Naive B cell (primary cell): ENCODE measurements at places on chromosomes 12 and 14.

DNA sequence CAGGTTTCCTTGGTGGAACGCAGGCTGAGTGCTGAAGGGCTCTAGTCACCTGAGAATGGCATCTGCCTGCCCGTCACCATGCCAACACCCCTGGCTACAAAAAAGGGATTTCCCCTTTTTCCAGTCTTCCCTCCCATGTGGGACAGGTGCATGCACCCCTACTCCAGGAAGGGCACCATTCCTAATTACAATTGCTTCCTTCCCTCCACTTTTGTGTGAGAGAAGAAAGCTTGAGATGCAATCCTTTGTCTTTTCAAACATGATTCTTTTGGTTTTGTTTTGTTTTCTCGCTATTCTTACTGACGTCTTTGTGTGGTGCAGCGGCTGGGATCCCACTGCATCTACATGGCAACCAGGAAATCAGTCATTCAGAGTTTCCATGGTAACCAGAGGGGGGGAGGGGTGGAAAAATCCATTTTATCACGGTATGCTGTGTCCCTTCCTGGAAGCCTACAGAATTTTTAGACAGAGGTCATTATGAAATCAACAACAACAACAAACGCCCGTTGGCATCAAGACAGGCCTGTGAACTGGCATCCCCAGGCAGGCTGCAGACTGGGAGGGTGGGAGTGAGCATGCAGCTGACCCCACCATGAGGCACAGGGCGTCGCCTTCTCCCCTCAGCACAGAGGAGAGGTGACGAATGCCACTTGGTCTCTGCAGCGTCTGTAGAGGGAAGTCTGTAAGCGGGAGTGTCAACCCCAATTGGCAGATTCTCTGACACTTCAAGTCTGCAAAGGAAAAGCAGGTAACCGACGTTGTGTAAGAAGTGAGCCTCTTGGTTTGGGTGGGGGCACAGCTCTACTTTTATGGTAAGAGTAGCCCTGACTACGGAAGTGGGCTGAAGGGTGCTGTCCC lies 13.6 kb upstream of the GNG2 start:
- peak; percentile 93 for DNase-seq

- no peak for DNase-seq
These were observed 92.9 kb upstream of the NEDD1 start for GRCh38 chr12:96814200-96814599.

DNA sequence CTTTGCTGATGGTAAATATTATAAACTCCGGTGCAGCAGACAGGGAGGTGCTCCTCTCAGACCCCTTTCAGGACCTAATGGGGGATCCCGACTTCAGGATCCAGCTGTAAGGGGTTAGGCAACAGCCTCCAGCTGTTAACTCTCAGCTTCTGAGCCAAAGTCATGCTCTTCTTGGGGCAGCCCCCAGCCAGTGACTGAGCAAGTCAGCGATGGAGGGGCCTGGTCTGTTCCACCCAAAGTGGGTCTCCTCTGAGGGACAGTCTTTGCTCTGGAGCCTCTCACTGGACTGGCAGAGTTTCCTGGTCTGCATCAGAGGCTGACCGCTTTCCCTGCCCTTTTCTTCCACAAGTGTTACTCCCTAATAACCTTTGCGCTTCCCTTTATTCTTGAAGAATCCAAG lies 184.2 kb upstream of the DIO3 start:
- DNase-seq = no peak

DNA sequence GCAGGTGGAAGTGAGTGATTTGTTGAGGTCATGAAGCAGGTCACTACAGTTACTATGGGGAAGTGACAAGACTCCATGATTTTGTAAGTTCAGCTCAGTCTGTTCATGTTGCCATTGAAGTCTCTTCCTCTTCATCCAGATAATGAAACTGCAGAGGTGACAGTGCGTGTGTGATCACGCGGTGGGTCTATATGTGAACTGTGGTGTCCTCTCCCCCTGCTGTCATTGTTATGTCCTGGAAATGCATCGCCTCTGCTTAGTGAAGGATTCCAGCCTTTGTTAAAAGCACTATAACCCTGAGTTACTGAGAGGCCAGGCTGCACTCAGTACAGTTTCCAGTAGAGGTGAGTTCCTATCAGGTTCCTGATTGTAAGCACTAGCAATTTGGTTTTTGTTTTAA lies 216.2 kb upstream of the RMST start:
- DNase-seq = no peak

DNA sequence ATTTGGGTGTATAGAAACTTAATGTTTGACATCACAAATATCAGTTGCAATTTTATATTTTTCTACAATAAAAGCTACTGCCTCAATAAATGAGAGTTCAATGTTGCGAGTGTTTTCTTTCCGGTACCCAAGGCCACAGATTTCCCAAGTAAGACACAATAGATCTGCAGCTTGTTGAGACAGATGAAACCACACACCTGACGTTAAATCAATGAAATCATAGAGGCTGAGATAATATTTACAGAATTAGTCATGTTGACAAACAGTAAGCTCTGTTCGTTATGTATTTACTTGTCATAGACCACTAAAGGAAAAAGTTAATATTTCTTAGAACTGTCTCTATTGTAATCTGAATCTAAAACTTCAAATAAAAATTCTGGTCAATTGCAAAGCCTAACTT lies 49.2 kb upstream of the PTHLH start:
- DNase-seq = no peak

GRCh38 chr12:7089196-7089871 lies 2.9 kb downstream of the C1R start:
- DNase-seq = no peak

GRCh38 chr12:48015954-48016353 lies 11.7 kb upstream of the COL2A1 start:
- DNase-seq = no peak

DNA sequence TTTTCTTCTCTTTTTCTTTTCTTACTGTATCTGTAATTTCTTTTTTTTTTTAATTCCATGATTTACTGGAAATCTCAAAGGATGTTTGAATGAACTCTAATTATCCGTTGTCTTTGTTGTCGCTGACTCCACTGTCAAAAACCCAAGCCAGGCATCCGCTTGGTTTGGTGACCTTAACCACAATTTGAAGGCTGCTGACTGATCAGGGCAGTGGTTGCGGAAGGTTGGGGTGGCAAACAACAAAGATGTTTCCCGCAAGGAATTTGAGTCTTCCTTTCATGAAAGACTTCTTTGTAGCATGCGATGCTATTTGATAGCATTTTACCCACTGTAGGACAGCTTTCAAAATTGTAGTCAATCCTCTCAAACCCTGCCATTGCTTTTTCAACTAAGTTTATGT lies 1013.8 kb downstream of the DIO2 start:
- no peak for DNase-seq

DNA sequence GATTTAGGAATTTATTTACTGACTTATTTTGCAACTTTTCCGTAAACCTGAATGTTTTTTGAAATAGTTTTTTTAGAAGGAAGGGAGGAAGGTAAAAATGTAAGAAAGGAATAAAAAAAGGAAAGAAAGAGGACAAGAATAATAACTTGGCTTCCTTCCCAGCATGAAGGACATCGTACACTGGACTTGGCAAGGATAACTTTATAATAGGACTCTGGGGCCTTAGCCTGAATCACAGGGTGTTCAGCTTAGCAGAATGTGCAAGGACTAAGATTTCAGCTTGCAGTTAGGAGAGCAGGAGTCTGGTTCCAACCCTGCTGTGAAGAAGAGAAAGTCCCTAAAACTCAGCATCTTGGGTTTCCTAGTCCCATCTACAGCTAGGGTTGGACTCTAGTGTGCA lies 1053.3 kb downstream of the VRK1 start:
- DNase-seq = no peak

DNA sequence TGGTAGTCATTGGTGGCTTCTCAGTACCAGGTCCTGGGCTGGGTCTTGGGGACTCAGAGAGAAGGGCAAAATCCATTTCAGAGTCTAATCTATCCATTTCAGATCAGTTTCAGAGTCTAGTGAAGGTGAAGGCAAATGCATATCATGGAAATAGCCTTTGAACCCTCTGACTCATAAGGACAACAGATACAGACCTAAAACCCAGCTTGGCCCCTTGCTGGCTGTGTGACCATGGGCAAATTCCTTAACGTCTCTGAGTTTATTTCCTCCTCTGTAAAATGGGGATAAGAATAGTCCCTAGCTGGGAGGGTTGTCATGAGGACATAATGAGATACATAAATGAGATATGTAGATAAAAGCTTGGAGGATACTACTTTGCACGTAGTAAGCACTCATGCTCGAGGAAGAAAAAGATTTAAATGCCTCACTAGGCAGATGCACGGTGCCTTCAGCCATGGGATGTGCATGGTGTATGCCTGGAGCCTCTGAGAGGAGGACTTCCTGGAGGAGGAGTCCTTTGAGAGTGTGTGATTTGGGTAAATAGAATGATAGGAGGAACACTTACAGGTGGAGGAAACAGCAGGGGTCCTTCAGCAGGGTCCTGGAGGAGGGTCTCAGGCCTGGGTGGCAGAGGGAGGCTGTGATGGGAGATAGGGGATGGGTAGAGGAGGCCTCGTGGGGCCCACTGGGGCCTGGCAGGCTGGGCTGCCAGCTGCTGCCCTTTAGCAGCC lies 8.0 kb downstream of the DTX1 start:
- DNase-seq = no peak

DNA sequence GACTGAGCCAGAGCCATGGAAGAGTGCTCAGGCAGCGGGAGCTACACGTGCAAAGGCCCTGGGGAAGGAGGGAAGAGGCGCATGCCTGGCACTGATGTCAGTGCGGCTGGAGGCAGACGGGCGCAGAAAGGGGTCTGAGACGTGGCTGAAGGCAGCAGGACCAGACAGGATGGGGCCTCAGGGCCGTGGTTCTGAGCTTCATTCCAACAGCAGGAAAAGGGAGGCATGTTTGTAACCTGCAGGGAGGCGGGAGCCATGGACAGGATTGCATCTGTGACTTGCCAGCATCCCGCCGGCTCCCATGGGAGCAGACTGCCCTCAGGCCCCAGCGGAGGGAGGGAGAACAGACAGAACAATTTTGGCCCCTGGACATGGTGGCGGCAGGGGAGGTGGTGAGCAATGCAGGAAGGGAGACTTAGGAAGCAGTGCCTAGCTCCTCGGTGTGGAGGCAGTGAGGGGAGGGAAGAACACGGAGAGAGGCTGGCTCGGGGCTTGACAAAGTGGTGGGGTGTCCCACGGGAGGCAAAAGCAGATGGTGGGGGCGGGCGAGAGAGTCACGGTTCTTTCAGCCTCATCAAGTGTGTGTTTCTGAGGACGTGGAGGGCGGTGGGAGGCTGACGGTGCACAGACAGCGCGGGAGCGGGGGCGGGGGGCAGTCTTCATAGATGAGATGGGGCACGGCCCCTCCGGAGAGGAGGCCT lies 33.3 kb upstream of the INF2 start:
- peak; percentile 70 for DNase-seq

DNA sequence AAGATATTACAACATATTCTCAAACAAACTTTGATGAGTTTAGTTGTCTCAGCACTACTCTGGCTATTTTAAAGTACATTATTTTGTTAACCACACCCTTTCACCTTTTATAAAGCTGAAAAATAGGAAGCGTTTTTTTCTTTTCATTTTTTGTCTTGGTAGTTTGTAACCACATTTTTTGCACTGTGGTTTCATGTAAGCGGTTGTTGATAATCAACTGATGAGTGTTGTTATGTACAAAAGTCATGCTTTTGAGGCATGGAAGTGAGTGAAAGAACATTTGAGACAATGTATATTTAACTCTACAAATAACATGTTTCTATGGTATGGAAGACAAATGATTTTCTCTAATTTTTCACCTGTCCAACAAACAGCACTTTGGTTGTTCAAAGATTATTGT lies 52.1 kb upstream of the ATP2B1 start:
- DNase-seq = peak; percentile 18

GRCh38 chr12:126434412-126434985 lies 1369.3 kb downstream of the AACS start:
- no peak for DNase-seq

GRCh38 chr14:68506645-68507419 lies 286.0 kb downstream of the ZFP36L1 start:
- peak; percentile 68 for DNase-seq

DNA sequence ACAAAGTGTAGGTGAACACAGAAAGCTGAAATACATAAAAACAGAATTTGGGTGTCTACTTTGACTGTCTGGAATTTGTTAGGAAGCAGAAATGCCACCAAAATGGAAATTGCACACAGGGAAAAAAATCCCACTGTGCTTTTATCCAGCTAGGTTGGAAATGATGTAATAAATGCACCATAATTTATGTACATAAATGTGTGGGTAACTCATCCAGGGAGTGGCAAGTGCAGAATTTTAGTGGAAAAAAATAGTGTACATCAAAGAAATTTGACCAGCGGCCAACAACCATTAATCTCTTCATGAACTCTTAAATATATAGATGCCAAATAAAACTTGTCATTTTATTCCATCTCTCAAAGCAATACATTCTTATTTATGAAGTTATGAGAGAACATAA lies 105.6 kb downstream of the LLPH start:
- DNase-seq = no peak

DNA sequence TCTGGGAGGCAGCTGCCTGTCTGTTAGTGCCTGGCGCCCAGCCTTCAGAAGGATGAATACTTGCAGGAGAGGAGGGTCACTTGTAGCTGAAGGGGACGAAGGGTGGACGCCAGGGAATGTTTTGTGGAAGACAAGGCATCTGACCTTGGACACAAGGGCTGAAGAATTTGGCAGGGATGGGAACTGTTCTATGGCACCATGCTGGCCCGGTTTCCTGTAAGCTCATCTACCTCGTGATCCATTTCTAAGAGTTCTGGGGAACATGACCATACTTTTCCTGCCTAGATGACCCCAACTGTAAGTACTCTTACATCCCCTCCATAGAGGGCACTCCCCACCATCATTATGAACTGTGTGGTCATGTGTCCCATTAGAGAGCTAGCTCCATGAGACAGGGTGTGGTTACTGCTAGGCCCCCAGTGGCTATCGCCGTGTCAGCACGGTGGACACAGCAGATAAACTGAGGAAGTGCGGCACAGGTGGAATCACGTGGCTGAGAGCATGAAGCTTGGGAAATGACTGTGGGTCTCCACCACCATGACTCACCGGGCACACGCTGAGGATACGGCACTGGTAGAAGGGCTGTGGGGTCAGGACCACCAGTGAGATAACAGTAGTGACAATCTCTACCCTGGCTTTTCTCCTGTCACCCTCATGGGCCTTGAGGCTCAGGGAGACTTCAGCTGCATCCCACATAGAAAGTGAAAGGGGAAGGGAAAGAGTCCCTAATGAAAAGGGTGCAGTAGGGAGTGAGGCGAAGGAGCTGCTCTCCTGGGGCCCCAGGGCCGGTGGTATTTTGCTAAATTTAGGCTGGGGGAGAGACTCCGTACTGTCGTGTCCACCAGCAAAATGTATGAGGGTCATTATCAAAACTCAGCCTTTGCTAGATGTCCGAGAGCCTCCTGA lies 252.6 kb downstream of the FOXN3 start:
- no peak for DNase-seq

DNA sequence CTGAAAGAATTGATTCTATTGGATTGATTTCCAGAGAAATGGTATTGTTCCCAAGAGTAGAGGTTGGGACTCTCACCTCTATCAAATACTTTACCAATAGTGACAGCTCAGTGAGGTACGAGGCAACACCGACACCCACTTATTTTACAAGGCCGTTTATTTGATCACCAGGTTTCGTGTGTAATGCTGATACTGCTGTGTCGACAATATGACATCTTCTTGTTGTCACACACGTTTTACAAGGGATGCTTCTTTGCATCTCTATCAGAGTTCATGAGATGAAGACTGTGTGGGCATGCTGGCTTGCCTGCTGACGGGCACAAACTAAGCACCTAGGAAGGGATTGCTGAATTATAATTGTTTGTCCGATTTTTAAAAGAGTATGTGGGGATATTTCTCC lies 217.8 kb upstream of the EGLN3 start:
- no peak for DNase-seq

- DNase-seq = no peak
These were observed 197.2 kb downstream of the KIF26A start for GRCh38 chr14:104335611-104336010.

GRCh38 chr12:116273813-116274550 lies 3.5 kb downstream of the MED13L start:
- DNase-seq = no peak
